ENCODE measurements at places on chromosomes 7 and 10. TPM values are rescaled to one million over a fixed set of nuclear protein-coding genes. Genes with fewer than 3 reads are reported as not detected.

GLI3 gene
- 3.9 TPM for total RNA-seq

DNA sequence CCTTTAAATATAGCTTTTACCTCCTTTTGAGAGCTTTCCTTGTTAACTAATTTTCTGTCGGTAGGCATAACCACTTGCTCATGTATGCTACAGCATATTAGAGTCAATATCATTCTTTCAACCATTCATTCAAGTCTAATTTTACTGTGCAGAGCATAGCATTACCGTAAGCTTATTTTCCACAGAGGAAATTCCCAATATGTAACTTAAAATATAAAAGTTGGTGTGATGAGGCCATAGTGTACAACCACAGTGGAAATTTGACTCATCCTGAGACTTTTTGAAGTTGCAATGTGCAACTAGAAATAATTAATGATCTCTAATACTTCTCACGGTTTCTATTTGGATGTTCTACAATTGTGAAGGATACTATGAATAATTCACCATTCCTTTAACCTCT lies 80.6 kb upstream of the KLF6 start:
- DNase-seq, result no peak

- DNase-seq, result no peak
Observed at GRCh38 chr7:16847381-16847860, 34.4 kb downstream of the AGR3 start.

DNA sequence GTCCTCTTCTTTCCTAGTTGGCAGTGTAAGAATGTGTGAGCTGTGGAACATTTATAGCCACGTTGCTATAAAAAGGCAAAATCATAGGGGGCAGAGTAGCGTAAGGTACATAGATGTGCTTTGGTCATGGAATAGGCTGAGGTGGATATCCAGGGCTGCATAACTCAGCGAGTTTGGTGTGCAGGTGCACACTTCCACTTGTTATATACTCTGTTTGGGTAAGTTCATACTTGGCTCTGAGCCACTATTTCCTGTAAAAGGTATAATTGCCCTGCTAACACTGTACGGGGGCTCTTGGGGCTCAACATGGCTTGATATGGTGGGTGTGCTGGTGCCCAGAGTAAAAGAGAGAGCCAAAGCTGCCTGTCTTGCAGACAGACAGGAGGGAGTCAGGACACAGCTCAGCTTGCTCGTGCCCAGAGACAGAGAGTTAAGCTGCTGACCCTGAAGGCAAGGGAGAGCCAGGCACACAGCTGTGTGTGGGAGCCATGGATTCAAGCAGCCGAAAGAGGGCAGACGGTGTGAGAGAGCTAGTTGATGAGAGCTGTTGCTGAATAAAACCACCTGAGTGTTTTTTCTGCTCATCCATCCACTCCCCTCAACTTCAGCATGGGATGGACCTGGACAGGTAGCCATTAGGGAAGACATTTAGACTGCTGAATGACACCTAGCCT lies 126.7 kb downstream of the DKK1 start:
- DNase-seq, result no peak

PTPN20 gene
- 14.3 TPM for total RNA-seq

Data from Right ventricle myocardium inferior (tissue), 1 donor.